ENCODE measurements at places on chromosomes 2 and 18. TPM values are rescaled to one million over a fixed set of nuclear protein-coding genes. Genes with fewer than 3 reads are reported as not detected.

- no peak for DNase-seq
These were observed 523.1 kb downstream of the PLCL1 start for GRCh38 chr2:198327526-198327925.

GRCh38 chr2:108583903-108584520 lies 49.7 kb downstream of the LIMS1 start:
- peak; percentile 89 for DNase-seq

- no peak for DNase-seq
These were observed 57.1 kb downstream of the ZFP36L2 start for GRCh38 chr2:43169099-43169945.

- DNase-seq: no peak
These were observed 100.9 kb upstream of the NEUROD1 start for GRCh38 chr2:181781078-181781786.

DNA sequence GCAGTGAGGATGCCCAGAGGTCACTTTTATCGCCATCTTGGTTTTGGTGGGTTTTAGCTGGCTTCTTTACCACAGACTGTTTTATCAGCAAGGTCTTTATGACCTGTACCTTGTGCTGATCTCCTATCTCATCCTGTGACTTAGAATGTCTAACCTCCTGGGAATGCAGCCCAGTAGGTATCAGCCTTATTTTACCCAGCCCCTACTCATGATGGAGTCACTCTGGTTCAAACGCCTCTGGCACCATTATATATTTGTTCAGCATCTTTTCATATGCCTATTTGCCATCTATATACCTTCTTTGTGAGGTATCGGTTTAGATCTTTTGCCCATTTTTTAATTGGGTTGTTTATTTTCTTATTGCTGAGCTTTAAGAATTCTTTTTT lies 7.2 kb upstream of the CCNT2 start:
- no peak for DNase-seq

DNA sequence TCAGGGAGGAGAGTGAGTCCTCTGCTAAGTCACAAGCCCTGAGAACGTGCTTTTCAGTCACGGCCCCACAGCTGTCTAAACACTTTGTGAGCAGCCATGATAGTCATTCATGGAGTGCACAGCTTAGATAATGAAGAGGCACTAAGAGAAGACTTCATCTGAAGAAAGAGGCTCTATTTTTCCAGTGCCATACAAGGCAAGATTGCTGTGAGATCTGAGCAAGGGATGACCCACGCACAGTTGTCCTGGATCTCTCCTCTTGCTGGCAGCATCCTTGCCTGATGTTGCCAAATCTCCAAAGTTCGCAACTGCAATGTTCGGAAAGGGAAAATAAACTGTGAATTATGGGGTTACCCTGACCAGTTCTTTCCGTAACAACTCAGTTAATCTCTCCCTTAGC lies 418.7 kb downstream of the MEIS1 start:
- no peak for DNase-seq

GRCh38 chr2:16215902-16216557 lies 275.7 kb downstream of the MYCN start:
- peak; percentile 62 for DNase-seq

DNA sequence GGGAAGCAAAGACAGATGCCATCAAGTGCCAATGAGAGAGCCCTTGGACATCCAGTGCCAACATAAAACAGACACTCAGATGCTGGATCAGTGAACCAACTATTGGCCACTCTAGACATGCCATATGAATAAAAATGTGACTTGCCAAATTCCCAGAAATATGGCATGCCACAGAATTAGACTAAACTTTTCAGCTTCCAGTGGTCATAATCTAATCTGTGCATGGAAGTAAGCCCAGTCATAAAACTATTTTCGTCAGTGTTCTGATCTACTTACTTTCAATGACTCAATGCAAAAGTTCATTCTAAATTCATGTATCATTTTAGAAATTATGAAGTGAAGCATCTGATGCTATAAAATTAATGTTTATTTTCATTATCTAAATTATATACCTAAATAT lies 1506.2 kb upstream of the NXPH2 start:
- DNase-seq: no peak

GRCh38 chr2:238585836-238586821 lies 159.4 kb downstream of the ASB1 start:
- DNase-seq: no peak

- DNase-seq: no peak
These were observed 3.9 kb upstream of the TMEM37 start for GRCh38 chr2:119427756-119428155.

The GPR75 gene
- polyA plus RNA-seq: 1.7 TPM

The BMP10 gene
- polyA plus RNA-seq: not detected

The ZNF892 gene
- 3.0 TPM for polyA plus RNA-seq

The EPAS1 gene
- 46.4 TPM for polyA plus RNA-seq

The CCDC68 gene
- 0.29 TPM for polyA plus RNA-seq
